ENCODE measurements at places on chromosomes 13 and 19.

GRCh38 chr19:42552086-42553065 lies 24.1 kb upstream of the CEACAM1 start:
- DNase-seq = no peak

DNA sequence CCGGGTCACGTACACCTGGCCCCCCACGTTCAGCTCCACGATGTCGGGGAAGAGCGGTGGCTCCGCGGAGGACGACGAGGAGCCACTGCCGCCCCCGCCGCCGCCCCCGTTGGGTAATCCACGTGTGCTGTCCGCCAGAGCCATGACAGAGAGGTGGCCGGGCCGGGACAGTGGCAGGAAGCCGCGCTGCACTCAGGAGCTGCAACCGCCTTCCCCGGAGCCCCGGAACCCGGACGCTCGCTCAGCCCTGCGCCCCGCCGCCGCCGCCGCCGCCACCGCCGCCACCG lies 257 bp downstream of the KCTD12 start:
- DNase-seq = no peak

DNA sequence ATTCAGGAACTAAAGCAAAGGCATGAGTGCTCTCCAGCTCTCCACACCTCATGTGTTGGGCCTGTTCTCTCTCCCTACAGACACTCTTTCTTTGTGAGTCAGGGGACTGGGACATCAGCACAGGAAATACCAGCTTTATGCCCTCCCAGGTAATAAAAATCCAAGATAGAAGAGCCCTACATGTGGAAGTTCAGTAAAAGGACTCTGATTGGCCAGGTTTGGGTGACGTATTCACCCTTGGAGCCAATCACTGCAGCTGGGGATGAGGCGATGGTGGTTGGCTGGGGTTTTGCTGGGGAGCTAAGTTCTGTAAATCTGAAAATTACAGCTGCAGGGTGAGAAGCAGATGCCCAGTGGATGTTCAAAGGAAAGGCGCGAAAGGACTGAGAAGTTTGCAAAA lies 32.5 kb downstream of the CCDC70 start:
- no peak for DNase-seq

DNA sequence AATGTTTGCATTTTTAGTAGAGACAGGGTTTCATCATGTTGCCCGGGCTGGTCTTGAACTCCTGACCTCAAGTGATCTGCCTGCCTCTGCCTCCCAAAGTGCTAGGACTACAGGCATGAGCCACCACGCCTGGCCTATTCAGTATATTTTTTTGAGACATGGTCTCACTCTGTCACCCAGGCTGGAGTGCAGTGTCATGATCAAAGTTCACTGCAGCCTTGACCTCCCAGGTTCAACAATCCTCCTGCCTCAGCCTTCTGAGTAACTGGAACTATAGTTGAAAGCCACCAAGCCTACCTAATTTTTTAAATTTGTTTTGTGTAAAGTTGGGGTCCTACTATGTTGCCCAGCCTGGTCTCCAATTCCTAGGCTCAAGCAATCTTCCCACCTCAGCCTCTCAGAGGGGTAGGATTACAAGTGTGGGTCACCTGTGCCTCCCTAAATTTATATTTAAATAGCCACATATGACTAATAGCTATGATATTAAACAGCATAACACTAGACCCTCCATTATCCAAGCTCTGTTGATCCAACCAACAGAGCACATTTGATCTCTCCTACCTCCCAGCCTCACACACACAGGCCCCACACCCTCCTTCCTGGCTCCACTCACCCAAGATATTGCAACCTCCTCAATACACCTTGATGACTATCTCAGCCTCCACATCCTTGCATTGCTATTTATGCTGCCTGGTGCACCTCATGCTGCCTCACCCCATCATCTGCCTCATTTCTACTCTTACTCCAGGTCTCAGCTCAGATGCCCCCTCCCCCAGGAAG lies 2.1 kb upstream of the CEACAM19 start:
- DNase-seq = no peak

DNA sequence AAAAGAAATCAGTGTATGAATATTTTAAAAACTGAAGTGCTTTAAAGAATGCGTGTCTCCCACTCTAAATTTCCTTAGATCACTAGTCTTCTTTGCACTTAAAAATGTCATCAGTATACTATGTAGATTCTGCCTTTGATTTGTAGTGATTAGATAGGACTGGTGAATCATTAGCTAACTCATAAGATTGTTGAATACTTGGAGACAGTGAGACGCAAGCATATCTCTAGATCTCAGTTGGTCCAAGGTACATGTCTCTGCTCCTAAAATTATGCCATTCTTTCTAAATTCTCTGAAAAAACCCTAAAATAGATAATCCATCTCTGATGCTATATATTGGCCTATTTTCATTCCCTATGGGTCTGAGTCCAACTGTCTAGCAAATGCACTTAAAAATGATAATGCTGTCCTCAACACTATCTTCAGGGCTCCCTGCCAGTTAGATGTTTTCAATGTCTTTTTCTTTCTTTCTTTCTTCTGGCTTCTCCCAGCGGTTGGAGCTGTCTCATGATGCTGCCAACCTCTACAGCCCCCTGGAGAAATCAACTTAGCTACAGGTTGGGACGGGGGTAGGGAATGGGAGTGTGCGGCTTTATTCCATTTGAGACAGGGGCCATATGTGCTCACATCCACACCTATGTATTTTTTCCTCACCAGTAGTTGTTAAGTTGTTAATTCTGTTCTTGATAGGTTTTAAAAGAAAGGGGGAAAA lies 301.0 kb downstream of the NDFIP2 start:
- no peak for DNase-seq

- no peak for DNase-seq
Observed at GRCh38 chr13:90565985-90566713, 781.3 kb upstream of the MIR17HG start.

DNA sequence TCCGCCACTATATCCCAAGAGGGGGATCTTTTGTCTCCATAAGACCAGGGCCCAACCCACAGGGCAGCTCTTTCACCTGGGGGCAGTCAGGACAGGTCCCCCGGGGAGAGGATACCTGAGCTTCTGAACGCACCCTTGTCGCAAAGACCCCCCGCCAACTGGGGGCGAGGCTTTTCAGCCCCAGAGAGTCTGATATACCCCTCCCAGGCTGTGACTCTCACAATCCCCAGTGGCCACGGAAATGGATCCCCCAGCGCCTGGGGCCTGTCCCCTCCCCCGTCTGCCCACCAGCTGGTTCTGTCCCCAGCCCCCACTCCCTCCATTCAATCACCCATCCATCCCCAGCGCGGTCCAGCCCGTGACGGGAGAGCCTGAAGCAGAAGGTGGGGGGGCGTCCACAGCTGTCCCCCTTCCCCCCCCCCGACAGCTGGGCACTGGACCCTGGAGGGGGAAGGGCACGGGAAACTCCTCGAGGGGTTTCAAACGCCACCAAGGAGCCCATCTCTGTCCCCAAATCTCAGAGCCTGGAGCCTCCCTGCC lies 823 bp downstream of the DOCK6 start:
- DNase-seq = no peak

DNA sequence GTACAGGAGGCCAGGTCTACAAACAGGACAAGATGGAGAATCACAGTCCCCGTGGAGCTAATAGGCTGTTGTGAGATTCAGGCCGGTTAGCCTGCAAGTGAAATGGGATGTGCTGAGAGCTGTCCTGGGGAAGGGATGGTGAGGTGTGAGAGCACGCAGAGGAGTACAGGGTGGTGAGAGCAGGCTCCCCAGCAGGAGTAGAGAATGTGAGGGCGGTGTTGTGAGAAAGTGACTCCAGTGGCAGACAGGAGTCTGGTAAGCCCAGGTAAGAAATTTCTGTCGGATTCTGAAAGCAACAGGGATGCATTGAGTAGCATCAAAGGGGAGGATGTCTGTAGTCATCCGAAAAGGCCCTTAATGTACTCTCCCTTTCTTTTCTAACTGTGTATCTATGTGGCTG lies 50.7 kb upstream of the GPR183 start:
- DNase-seq = no peak

- DNase-seq = peak; percentile 80
Observed at GRCh38 chr19:2613507-2614295, 88.8 kb downstream of the GNG7 start.

DNA sequence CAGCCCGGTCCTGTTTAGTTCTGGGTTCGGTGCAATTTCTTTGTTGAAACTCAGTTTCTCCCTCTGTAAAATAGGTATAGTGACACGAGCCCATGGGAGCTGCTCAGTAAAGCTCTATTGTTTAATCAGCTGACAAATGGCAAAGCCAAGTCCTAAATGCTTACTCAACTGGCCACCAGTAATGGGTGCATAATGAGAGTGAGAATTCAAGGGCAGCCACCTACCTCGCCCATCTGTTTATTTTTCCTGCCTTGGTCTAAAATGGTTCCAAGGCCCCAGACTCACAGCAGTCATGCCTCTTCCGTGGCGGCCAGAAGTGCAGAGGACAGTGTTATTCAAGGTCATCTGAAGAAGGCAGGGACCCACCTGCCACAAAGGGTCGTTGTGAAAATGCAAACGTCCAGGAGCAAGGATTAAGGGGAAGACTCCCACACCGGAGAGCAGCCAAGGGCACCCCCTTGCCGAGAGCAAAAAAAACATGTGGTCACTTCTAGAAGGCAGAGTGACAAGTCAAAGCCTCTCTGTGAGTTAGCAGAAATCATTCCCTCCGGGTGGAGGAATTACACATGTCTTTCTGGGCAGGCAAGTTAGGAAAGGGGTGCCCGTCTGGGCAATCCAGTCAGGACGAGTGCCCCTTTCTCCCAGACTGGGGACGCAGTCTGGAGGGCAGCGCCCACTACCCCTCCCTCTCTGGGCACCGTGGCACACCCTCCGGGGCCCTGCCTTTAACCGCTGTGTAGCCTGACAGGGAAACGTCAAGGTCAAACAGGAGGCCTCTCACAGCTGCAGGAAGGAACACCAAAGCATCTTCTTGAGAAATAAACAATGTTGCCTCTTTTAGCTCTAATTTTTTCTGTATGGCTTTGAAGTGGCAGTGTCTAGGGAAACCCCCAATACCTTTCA lies 186.2 kb downstream of the FOXO1 start:
- DNase-seq = no peak

DNA sequence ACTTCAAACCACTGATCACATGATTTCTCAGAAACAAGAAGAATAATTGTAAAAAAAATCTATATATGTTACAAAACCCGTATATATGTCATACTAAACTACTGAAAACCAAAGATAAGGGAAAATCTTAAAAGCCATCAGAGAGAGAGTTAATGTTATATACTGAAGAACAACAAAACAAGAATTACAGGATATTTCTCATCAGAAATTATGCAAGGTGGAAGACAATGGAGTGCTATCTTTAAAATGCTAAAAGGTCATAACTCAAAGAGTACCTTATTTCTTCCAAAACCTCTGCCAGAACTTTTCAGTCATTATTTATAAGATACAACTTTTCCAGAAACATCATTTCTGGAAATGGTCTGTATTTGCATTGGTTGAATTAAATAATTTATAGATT lies 256.8 kb downstream of the RBM26 start:
- DNase-seq = no peak

DNA sequence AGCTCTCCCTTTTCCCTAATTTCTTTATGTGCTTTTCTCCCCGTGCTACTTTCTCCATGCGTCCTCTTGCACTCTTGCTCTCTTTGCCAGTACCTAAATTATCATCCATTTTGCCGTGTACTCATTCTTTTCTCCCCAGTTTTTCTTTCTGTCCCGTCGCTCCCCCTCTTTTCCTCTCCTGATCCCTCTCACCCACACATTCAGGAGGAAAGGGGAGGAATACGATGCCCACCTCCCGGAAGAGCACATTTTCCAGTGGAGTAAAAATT lies 821 bp downstream of the ZNF616 start:
- DNase-seq = no peak

DNA sequence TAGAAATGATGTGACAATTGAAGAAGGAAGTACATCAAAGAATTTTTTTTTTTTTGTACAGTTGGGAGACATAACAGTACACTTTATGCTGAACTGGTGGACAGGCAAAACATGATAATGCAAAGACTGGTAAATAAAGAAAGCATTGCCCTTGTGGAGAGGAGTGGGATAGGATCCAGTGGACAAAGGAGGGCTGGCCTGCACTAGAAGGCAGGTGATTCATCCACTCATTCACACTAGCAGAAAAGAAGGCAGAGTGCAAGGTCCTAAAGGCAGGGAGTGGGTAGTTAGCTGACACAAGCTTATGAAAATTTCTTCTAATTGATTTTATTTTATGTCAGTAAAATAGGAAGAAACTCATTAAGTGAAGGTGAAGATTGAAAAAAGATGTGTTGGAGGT lies 17.6 kb upstream of the NALCN start:
- DNase-seq = no peak

DNA sequence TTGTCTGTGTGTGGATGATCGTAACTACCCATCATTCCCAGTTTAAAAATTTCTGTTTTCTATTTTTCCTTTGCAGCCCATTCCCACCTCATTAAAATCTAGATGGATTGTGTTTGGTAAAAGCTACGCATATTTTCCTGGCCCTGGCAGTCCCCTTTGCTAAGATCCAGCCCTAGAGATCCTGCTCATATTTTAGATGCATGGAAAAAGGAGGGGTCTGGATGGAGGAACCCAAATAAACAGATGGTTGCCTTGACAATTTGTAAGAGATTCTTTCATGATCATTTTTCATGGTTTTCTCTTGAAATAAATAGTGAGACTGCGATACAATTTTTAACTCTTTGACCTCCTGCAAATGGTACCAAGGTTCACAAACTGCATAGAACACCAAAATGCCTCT lies 174.4 kb downstream of the SLC7A1 start:
- DNase-seq = no peak

DNA sequence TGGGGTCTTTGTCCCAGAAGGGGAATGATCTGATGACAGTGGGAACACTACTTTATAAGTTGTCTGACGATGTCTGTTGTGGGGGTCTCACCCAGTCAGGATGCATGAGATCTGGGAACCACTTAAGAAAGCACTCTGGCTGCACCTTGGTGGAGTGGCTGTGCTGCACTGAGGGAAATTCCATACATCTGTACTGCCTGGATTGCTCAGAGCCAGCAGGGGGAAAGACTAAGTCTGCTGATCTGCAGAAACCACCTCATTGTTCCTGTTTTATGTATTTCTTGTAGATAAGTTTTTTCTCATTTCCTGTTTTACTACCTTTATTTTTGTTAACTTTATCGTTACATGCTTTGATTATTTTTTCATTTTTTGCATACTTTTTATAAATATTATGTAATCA lies 27.3 kb downstream of the ZNF430 start:
- DNase-seq = no peak

DNA sequence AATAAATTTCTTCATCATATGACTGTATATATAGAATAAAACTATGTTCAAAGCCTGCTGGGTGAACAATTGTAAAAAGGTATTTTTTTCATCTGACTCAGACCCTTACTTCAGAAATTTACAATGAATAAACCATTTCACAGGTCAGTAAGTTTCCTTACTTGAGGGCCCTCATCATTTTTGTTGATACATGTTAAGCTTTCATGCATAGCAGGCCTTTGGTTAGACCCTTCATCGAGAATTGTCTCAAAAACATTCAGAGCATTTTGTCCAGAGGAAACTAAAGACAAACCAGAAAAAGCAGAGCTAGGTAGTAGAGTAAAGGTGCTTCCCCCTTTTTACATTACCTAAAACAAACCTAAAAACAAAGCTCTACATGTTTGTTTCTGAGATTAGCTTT lies 46.2 kb downstream of the FNDC3A start:
- no peak for DNase-seq

DNA sequence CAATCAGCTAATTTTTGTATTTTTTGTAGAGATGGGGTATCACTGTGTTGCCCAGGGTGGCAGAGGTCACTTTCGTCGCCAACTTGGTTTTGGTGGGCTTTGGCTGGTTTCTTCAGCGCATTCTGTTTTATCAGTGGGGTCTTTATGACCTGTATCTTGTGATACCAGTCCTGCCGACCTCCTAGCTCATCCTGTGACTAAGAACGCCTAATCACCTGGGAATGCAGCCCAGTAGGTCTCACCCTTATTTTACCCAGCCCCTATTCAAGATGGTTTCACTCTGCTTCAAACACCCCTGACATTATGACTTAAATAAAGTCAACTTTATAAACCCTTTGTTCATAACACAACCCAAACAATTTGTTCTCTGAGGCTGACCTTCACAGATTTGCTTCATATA lies 3.0 kb upstream of the ZNF878 start:
- no peak for DNase-seq

All from activated T-cell treated with anti-CD3 and anti-CD28 coated beads, Interleukin-2, amount 50 U/mL, for 24 hours (primary cell).